ENCODE measurements at places on chromosomes 12 and 14.

DNA sequence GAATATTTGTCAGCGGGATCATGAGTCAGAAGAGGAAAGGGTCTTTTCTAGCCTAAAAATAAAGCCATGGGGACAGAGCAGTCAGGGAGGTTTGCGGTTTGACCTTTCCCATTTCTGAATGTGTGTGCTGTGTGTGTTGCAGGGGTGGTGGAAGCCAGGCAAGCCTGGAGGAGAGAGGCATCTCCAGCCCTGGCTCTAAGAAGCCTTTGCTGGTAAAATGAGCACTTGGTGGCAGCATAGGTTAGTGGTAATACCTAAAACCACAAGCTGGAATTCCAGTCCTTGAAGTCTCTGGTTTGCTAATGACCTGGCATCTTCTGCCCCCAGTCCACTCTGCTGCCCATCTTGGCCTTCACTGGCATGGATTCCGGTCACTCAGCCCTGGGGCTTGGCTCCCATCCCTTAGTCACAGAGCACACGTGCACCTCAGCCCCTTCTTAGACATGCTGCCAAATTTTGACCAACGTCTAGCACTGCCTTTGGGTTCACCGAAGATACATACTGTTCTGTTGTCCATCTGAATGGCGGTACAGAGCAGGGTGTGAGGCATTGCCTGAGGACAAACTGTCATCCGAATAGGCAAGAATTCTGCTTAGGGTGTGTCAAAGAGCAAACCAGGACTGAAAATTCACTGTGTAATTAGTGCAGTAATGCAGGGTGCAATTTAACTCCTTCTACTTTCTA lies 52.7 kb downstream of the KCNA5 start:
- no peak for DNase-seq

DNA sequence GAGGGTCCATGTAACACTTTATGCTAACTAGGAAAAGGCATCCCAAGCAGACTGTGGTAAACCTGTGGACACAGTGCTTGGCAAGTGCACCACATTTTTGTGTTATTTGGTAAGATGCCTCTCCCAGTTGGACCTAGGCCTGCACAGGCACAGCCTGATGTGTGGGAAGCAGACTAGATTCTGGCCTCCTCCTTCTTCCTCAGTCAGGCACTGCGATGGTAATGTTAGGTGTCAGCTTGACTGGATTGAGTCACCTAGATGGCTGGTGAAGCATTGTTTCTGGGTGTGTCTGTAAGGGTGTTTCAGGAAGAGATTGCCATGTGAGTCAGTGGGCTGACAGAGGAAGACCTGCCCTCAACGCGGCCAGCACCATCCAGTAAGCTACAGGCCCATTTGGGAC lies 25.3 kb upstream of the RHOJ start:
- DNase-seq, result no peak

- peak; percentile 97 for DNase-seq
Observed at GRCh38 chr12:4148418-4149056, 125.0 kb upstream of the CCND2 start.

- no peak for DNase-seq
Observed at GRCh38 chr14:25371068-25371467, 321.1 kb upstream of the STXBP6 start.

- DNase-seq, result no peak
Observed at GRCh38 chr14:56956182-56956581, 145.9 kb upstream of the OTX2 start.

- DNase-seq, result no peak
Observed at GRCh38 chr12:53268630-53269562, 797 bp downstream of the ESPL1 start.

GRCh38 chr12:1643043-1643442 lies 14.0 kb downstream of the WNT5B start:
- DNase-seq, result no peak

Measured in hematopoietic multipotent progenitor cell treated with erythropoietin and hydrocortisone succinate and interleukin-3 and kit ligand, for 6 days (in vitro differentiated cells).